ENCODE measurements at places on chromosomes 4 and X.
A peak's percentile ranks its signal among the peaks of the same experiment; 100 is the strongest.

DNA sequence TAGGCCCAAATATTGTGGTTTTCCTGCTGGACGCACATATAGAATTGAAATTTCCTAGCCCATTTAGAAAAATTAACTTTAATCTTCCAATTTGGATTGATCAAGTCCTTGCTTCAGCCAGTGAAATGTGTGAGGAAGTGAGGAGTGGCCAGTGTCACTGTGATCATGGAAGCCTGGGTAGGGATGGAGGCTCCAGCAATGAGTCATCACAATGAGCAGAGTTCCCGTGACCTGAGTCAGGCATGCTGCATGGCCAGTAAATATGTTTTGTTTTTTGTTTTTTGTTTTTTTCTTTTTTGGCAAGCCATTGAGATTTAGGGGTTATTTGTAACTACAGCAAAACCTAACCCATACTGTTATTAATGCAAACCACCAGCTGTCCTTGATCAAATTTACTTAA is 52.1 kb downstream of the IDS start:
- peak; percentile 76 for DNase-seq

- no peak for DNase-seq
Measured at GRCh38 chr4:2941138-2942036, 21.8 kb downstream of the NOP14 start.

- peak; percentile 10 for DNase-seq
Measured at GRCh38 chrX:41085512-41085877, 250 bp downstream of the USP9X start.

GRCh38 chrX:19005909-19006308 is 22.0 kb upstream of the PHKA2 start:
- no peak for DNase-seq

DNA sequence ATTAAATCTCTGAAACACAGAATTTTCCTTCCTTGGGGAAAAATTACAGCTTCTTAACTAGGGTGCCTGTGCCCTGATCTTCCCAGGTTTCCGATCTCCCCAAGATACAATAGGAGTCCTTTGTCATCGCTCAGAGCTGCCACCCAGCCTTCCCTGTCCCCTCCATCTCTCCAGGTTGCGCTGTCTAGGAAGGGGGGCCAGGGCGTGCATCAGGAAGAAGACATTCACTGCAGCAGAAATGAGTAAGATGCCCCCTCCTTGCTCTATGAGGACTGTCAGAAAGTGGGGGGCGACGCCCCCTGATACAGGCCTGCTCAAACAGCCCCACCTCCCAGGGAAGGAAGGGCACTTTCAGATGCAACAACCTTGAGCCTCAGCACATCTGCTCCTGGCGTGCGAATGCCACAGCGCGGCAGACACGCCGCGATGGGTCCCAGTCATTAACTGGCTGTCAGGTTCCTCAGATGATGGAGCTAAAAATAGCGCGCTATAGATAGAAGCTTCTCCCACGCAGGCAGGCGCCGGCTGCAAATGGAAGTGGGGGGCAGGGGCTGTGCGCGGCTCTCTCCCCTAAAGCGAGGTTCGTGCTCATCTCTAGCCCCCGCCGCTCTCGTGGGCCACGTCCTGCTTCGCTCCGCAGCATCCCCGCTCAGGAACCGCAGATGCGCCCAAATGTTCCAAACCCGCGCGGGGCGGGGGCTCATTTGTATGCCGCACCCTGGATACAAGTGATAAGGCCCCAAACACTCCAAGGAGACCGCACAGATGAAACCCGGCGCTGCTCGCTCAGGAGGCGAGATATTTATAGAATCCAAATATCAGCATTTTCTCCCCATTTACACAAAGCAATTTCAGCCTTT is 57.6 kb upstream of the LGI2 start:
- DNase-seq = no peak

- no peak for DNase-seq
Measured at GRCh38 chrX:39998636-39999406, 98.9 kb downstream of the BCOR start.

DNA sequence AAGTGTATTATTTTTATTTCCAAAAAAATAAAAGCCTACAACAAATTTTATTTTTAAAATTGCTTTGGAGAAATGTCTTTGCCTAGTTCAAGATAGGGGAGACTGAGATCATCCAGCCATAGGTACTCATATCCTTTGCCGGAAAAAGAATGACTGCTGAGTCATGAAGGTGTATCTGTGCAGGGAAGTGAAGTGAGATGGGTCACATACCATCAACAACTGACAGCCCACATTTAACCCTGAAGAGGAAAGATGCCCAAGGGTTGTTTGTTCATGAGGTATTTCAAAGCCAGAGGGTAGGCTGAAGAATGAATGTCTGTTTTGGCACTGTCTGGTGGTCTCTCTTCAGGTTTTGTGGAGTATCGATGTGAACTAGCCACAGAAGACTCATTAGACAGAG is 106.7 kb upstream of the TTC29 start:
- no peak for DNase-seq

DNA sequence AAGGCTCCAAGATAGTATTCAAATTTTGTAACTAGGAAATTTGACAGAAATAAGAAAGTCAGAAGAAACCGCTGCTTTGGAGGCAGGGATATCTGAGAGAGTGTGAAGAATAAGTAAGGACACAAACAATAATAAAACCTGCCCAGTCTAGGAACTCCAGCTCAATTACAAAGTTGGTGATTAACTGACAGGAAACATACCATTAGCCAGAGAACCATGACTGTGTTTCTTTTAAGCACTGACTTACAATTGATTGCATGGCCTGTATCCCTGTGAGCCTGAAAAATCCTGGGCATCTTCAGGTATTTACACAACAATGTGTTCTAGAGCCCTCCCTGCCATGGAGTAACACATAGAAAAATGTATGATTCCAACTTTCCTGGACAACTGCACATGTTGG is 127.4 kb downstream of the GRIA3 start:
- no peak for DNase-seq

DNA sequence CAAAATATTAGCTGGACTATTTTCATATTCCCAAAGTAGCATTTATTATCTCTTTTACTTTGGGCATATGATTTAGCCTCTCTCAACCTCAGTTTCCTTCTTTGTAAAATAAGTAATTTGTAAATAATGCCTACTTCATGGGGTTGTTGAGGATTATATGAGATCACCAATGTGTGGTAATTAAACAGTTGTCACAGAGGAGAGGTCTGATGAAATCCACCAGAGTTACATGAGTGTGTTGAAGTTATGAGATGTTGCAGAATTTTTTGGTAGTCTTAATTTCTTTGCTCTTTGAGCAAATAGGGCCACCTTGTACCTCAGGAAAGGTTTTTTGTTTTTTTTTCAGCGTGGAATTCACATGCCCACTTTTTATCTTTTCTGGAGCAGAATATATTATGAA is 1.4 kb downstream of the COX7B start:
- DNase-seq = no peak

DNA sequence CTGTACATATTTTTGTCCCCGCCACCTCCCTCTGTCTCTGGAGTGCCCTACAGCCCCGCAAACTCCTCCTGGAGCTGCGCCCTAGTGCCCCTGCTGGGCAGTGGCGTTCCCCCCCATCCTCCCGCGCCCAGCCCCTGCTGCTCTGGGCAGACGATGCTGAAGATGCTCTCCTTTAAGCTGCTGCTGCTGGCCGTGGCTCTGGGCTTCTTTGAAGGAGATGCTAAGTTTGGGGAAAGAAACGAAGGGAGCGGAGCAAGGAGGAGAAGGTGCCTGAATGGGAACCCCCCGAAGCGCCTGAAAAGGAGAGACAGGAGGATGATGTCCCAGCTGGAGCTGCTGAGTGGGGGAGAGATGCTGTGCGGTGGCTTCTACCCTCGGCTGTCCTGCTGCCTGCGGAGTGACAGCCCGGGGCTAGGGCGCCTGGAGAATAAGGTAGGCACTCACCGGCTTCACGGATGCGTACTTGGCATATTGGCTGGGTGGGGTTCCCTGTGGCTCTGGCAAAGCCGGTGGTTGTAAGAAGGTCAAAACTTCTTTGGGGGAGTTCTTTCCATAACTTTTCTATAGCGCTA is 653 bp downstream of the HHIP start:
- no peak for DNase-seq

DNA sequence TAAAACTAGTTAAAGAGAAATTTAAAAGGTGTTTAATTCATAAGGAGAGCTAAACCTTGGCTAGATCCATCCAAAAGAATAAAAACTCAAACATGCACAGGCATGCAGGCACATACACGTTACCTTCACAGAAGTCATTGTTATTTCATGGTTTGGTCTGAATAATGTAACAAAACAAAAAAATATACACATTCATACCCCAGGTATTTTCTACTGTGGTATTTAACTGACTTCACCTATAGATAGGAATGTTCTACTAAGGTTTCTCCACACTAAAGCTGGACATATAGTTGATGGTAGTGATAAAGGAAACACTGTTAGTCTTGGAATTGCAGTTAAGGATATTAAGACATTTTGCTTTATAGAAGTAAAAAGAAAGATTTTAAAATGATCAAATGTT is 283.6 kb upstream of the PCDH10 start:
- DNase-seq = no peak

- peak; percentile 1 for DNase-seq
Measured at GRCh38 chr4:130747842-130748241, 1651.9 kb downstream of the C4orf33 start.

GRCh38 chrX:100340491-100341141 is 69.5 kb downstream of the PCDH19 start:
- no peak for DNase-seq
